ENCODE measurements at places on chromosomes 5 and 9.

- no peak for DNase-seq
Observed at GRCh38 chr9:113562653-113563381, 99.3 kb downstream of the RGS3 start.

- no peak for DNase-seq
Observed at GRCh38 chr5:138188626-138189025, 9.7 kb downstream of the KIF20A start.

GRCh38 chr9:100848726-100849125 lies 179.8 kb upstream of the PLPPR1 start:
- DNase-seq, result no peak

GRCh38 chr5:62969409-62970120 lies 390.9 kb downstream of the LRRC70 start:
- DNase-seq, result no peak

- no peak for DNase-seq
Observed at GRCh38 chr9:64057553-64057952, 1227.5 kb downstream of the FOXD4L5 start.

GRCh38 chr5:40486437-40487275 lies 193.1 kb upstream of the PTGER4 start:
- DNase-seq, result no peak

DNA sequence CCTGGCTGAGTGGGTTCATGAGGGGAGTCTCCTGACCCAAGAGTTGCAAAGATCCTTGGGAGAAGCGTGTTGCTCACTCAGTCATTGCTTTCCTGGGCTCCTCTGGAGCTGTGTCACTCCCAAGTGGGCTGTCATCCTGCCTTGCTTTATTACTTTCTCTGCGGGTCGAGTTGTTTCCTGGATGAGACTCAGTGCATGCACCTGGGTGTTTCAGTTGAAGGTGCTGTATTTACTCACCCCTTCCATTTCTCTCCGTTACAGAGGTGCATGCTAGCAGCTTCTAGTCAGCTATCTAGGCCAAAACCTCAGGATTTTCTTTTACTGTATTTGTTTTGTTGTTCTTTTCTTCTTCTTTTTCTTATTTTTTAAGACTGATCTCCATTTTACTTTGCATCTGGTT lies 785.5 kb upstream of the EDIL3 start:
- no peak for DNase-seq

DNA sequence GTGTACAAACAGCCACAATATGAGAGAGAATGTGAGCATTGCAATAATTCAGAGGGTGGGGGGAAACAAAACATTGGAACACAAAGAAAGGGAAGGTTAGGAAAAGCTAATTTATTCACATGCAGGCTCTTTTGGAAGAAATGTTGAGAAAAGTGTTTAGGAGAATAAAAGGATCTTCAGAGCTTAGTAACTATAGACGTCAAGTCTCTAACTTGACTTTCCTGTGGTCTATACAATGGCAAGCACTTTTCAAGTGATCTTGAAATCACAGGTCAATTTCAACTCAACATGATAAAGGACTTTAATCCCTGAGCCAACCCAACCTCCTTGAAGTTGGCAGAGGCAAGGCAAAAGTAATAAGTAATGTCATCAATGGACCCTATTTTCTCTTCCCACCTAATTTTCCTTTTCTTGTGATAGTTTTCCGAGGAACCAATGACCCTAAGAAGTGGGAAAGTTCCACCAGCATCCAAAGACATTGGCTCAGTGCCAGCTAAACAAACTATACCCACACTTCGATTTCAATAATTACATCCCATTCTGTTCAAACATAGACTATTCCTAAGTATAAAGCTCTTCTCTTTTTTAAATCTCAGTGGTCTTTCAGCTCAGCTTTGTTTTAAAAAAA lies 23.7 kb downstream of the RFK start:
- DNase-seq, result peak; percentile 26

DNA sequence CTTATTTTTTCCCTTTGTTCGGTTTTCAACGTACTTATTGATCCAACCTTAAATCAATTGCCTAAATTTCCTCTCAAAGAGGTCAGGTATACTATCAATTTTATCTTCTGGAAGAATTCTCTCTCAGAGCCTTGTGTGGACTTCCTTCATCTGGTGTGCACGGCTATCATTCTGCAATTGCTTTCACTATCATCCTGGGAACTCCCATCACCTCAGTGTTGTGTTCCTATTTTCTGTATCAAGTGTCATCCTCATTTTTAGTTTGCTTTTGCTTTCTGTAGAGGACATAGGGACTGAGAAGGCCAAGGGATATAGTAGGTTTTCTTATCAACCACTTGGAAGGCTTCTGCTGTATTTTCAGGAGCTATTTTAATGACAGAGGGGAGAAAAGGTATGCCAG lies 11.3 kb downstream of the STOM start:
- no peak for DNase-seq

DNA sequence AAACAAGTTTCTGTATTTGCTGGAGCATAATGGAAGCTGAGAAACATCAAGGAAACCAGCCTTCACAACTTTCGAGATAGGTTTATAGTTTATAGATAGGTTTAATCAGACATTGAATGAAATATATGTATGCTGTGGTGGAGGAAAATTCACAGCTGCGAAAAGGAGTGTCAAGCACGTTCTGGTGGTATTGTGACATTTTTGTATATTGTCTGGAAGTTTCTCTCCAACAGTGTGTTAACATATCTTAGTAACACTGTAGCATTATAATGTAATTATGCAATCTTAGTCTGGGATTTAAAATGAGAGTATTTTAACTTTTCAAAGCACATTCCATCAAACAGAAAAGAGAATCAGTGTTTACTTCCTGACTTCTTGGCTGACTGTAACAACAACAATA lies 50.0 kb downstream of the FCHO2 start:
- DNase-seq, result no peak

DNA sequence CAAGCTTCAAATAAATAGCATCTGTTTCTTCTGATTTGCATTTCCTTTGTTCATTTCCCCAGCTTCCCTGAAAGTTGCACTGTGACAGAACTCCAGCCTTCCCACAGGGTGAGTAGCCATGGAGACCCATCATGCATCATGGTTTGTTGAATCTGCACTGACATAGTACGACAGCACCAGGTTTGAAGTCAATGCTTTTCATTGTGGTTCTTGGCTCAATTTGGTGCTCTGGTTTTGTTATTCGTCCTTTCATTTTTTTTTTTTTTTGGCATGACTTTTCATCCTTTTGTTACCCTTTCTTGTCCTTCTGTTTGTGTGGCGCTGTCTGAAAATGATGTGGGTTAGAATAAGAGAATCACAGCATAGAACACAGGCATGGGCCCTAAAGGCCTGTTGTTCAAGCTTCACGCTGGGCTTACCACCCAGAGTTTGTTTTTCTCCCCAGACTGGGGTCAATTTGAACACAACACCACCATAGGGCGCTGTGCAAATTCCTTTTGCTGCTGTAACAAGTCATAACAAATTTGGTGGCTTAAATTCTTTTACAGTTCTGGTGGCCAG lies 206.2 kb upstream of the CDH10 start:
- DNase-seq, result no peak

GRCh38 chr5:171984748-171985419 lies 21.6 kb downstream of the FBXW11 start:
- DNase-seq, result no peak

- no peak for DNase-seq
Observed at GRCh38 chr5:5494489-5495402, 72.3 kb downstream of the ICE1 start.
